ENCODE measurements at places on chromosomes 7 and 10.

- DNase-seq = no peak
These were observed 134.7 kb downstream of the EMX2 start for GRCh38 chr10:117677239-117677638.

- DNase-seq = no peak
These were observed 186.8 kb downstream of the COBL start for GRCh38 chr7:51129527-51130472.

- DNase-seq = no peak
These were observed 73.9 kb upstream of the ADCY1 start for GRCh38 chr7:45500257-45500656.

DNA sequence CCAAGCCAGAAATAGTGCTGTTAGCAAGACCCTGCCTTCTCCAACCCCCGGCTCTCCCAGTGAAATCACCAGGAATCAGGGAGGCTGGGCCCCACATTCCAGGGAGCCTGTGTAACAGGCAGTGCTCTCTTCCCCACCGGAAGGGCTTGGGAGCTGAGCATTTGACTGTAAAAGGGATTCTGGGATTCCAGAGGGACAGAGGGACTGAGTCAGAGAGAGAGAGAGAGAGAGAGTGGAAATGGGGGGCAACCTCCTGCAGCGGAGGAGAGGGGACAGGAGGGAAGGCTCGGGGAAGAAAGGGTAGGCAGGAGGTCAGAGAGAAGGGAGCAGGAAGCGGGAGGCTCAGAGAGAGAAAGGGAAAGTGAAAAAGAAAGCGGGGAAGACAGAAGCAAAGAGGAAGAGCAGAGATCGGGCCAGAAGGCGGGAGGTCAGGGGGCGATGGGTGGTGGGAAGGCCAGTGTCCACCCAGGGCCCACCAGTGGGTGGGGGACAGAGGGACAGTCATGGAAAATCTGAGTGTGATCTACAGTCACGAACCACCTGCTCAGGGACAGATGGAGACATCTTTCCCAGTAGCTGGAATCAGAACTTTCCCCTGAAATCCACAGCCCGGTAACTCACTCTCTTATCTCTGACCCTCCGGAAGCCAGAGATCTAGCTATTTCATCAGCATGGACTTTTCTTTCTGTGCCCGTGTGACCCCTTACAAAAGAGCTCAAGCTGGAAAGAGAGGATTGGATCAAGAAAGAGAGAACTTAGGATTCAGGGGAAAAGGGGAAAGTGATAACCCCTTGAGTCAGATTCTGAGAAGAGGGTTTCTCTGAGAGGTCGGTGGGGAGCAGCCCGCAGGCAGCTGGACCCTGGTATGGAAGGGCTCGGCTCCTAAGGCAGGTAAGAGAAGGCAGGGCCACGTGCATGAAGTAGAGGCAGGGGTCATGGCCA lies 4.6 kb upstream of the SERPINE1 start:
- peak; percentile 100 for DNase-seq

GRCh38 chr10:71259815-71260501 lies 47.6 kb downstream of the UNC5B start:
- DNase-seq = no peak

GRCh38 chr10:88395677-88396076 lies 187.4 kb downstream of the RNLS start:
- peak; percentile 25 for DNase-seq

Data from fibroblast of skin of right biceps (primary cell).